RWPE2 (cell line): ENCODE measurements at places on chromosomes 4 and X.

DNA sequence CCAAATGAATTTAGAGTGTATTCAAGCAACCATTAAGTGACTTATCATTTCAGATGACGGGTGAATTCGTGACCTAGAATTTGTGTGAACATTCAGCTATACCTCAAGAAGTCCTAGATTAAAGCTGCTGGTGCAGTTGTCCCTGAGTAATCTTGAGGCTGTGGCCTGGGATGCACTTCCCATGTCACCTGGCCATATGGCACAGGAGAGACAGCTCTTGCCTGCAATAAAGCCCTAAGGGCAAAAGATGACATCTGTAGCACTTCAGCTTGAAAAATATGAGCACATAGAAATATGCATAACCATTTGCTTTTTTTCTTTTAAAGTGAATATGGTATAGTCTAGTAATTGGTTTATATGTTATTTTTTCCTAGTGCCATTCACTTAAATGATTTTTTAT, 125.8 kb downstream of the FHDC1 start:
- DNase-seq = no peak

GRCh38 chrX:100994352-100995281, 25.1 kb downstream of the ARL13A start:
- no peak for DNase-seq

GRCh38 chr4:146142768-146143167, 32.8 kb upstream of the LSM6 start:
- no peak for DNase-seq

- DNase-seq = no peak
These were observed 35.5 kb downstream of the CTBP1 start for GRCh38 chr4:1213336-1213995.

DNA sequence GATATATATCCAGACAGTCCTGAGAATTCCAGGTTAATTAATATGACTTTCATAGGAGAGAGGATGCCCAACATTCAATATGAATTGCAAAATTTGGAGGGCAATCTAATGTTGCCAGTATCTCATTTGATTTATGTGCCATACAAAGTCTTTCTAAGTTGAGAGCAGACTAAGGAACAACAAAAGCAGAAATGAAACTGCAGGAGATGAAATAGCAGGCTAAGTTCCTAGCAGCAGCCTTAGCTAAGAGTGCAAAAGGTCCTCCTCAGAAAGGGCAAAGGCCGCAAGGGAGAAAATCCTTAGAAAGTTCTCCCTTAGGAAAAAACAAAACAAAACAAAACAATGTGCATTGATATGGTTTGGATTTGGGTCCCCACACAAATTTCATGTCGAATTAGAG, 602.9 kb upstream of the HTR2C start:
- DNase-seq = no peak

DNA sequence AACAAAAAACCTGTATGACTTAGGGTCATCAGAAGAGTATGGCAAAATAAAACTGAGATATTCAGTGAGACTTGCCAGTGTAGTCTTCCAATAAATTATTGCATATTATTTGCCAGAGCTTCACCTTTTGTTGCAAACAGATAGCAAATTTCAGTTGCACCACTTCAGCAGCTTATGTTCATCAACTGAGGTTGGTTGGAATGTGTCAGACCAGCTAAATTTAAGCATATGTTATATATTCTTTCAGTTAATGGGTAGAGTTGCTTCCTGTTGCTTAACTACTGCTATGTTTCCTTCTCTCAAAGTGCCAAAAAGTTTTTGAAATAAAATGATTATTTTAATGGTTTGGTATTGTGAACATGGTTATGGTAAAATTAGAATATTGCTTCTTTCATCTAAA, 61.5 kb downstream of the GALNT7 start:
- no peak for DNase-seq

DNA sequence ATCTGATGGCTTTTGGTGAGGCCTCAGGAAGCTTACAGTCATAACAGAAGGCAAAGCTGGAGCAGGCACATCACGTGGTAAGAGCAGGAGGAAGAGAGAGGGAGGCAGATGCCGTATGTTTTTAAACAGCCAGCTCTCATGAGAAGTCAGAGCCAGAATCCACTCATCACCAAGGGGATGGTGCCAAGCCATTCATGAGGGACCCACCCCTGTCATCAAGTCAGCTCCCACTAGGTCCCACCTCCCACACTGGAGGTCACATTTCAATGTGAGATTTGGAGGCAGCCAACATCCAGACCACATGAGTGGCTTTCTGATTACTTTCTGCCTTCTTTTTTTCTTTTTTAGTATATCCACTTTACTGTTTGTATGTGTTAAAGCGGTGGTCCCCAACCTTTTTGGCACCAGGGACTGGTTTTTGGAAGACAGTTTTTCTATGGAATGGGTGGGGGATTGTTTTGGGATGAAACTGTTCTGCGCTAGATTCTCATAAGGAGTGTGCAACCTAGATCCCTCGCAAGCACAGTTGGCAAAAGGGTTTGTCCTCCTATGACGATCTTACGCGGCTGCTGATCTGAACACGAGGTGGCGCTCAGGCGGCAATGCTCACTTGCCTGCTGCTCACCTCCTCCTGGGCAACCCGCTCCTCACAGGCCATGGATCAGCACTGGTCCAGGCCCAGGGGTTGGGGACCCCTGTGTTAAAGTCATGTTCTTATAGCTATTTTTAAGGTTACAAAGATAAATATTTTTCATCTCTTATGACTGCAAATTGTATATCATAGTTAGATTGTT, 61.7 kb downstream of the SLIT2 start:
- no peak for DNase-seq

DNA sequence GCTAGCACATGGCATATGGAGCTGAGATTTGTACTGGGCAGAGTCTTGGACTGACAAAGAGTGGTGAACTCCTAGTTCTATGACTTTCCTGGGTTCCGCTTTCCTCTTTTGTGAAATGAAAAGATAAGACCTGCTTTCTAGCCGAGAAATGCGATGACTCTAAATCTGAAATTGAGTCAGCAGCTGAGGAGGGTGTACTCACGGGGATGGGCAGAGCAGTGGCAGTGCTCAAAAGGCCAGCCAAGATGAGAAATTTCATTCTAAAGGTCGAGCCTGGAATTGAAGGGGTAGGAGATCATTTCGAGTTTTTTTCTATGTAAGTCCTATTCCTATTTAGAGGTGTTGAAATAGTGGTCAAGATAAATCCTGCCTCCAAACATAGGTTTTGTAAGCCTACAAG, 47.0 kb downstream of the NUDT9 start:
- DNase-seq = no peak

GRCh38 chr4:1021386-1022050, 10.1 kb downstream of the FGFRL1 start:
- DNase-seq = no peak

DNA sequence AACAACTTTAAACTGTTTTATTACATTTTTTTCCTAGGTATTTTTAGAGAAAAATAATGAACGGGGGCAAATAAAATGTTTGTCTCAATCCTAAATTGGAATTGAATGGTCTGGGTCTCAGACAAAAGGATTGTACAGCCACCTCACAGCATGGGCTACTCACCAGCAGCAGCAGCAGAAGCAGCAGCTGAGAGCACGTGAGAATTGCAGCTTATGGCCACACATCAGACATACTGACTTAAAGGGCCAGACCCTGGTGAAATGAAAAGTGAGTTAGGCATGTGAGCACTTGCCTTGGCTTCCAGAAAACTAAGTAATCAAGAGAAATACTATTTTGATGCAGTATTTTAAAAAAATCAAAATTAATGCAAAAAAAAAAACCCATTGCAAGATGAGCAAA, 56.6 kb downstream of the AASDH start:
- no peak for DNase-seq
